T47D (cell line): ENCODE measurements at places on chromosomes 16 and 17.

- no peak for DNase-seq
Observed at GRCh38 chr17:55607731-55608341, 96.6 kb upstream of the SMIM36 start.

DNA sequence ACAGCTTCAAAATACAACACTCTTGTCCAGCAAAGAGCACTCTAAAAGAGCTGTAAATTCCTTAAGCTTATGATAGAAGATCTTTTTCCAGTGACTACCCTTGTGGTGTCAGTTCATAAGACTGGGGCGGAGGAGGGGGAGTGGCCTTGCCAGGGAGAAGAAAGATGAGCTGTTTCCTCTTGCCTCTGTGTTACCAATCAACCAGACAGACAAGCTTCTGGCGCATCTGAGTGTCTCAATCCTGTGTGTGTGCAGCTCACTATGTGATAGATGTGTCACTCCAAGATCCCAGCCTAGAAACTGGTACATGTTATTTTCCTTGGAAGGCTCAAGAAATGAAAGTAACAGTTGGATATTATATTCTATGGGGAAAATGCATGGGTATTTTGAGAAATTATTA lies 167.4 kb upstream of the CACNG3 start:
- no peak for DNase-seq

GRCh38 chr16:7601100-7601499 lies 268.5 kb downstream of the RBFOX1 start:
- no peak for DNase-seq

- DNase-seq: no peak
Observed at GRCh38 chr16:1839554-1839953, 12.5 kb downstream of the FAHD1 start.

GRCh38 chr16:55056585-55057401 lies 126.1 kb downstream of the IRX5 start:
- DNase-seq: no peak

- no peak for DNase-seq
Observed at GRCh38 chr16:29702269-29702668, 23.3 kb downstream of the QPRT start.

GRCh38 chr17:37520174-37520573 lies 30.5 kb downstream of the DUSP14 start:
- no peak for DNase-seq

DNA sequence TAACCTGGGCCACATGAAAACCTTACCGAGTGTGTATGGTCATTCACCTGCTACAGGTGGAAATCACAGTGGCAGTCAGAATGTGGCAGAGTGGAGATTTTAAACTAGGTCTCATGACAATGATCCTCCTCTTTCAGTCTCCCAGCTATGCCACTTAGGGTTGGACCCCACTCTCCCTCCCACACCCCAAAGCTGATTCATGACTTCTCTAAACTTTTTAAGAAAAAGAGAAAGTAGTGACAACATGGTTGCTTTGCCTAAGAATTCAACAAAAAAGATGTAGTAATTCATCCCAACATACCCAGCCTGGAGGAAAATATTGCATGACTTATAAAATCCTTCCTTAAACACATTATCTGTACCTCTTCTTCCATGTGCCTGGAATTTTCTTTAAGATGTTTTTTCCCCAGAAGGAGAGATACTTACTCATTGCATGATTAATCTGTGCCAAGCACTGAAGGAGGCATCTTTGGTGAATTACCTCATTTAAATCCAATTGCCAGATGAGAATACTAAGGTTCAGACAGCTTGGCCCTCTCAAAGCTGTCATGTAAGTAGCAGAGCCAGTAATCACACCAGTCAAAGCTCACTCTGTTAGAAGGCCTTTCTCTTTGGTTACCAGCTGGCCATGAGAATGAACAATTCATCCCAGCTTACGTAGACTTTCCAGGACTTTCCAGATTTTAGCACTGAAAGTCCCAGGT lies 119.9 kb downstream of the COPRS start:
- DNase-seq: no peak

DNA sequence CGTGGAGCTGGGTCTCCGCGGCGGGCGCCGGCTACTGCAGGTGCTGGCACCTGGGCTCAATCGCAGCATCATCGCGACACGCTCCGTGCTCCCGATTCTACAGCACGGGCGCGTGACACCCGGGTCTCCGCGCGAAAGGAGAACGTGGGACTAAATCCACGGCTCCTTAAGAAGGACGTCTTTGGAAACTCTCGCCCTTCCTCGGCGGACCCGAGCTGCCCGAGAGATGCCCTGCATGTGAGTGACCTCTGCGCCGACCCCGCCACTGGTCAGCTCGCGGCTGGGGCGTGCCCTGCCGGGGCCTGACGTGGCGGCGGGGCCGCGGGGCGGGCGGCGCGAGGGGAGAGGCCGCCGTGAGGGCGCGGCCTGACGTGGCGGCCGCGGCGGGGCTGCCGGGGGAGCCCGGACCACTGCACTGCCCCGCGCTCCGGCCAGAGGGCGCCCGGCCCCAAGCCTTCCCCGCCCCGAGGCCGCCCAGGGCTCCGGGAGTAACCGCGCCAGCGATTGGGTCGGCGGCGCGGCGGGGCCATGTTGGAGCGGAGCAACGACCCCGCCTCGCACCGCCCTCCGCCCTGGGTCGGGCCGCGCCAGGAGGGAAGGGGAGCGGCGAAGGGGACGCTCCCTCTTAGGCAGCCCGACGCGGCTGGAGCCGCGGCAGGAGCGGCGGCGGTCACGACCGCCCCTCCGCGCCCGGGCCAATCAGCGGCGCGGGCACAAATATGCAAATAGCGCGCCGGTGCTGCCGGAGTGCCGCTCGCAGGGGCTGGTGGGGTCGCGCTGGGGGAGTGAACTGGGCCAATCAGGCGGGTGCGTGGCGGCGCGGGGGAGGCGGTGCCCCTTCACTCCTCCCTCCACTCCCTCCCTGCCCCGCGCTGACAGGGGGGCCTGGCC lies 75.6 kb downstream of the CHD9 start:
- peak; percentile 95 for DNase-seq

DNA sequence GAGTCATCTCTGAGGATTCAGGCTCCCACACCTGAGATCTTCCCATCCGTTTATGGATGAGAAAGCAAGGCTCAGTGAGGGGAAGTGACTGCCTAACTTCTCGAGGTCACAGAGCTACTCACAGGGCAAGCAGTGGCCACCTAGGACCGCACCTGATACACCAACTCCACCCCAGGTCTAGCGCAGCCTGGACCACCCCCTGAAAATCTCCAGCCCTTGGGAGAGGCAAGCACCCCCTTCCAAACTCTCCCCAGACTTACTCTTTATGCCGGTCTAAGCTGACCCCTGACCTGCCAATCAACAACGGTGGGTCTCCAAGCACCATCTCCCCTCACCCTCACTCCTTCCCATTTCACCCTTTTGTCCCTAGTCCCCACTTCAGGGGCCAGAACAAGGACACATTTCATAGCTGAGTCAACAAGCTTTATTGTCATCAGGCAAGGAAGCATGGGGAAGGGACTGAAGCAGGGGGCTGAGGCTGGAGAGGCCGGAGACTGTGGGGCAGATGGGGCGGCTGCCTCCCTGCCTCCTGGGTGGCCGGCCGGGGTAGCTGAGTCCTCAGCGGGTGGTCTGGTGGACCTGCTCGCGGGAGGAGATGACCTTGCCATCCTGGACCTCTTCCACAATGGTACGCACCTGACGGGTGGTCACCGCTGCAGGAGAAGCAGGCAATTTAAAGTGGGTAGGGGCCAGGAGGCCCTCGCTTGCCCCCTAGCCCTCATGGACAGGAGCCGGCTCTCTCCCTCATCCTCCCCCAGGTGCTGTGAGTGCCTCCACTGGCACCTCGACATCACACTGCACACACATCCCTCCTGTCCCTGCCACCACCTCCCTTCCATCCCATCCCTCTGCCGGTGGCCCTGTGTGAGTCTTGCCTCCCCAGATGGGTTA lies 5.1 kb downstream of the KRT17 start:
- no peak for DNase-seq

- DNase-seq: no peak
Observed at GRCh38 chr16:50351116-50351515, 17.7 kb downstream of the BRD7 start.

GRCh38 chr16:84476401-84476800 lies 28.1 kb downstream of the MEAK7 start:
- no peak for DNase-seq

- DNase-seq: no peak
Observed at GRCh38 chr17:19320876-19321275, 41.6 kb downstream of the B9D1 start.

- no peak for DNase-seq
Observed at GRCh38 chr17:75457047-75457654, 716 bp downstream of the TMEM94 start.

GRCh38 chr17:9232591-9233270 lies 211.4 kb downstream of the NTN1 start:
- DNase-seq: no peak

DNA sequence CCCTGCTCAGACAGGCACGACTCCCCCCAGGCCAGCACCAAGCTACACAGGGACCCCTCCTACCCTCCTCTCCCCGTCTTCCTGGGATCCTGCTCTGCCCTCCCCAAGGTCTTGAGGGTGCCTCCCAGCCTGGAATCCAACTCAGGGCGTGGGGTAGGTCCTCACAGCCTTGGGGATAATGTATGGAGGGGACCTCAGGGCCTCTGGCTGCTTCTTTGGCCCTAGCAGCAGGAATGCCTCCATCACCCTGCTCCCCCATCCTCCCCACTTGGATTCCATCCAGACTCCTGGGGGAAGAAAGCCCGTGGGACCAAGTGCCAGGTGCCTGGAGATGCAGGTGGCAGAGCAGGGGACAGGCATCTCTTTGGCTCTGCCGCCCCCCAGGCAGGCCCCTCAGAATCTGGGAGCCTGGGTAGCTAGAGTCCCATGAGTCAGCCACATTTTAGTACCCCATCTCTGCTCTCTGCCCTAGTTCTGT lies 10.7 kb upstream of the STAC2 start:
- DNase-seq: no peak

GRCh38 chr16:3143189-3143588 lies 8.4 kb downstream of the ZNF213 start:
- DNase-seq: no peak

- no peak for DNase-seq
Observed at GRCh38 chr16:79409978-79410377, 190.6 kb downstream of the MAF start.

DNA sequence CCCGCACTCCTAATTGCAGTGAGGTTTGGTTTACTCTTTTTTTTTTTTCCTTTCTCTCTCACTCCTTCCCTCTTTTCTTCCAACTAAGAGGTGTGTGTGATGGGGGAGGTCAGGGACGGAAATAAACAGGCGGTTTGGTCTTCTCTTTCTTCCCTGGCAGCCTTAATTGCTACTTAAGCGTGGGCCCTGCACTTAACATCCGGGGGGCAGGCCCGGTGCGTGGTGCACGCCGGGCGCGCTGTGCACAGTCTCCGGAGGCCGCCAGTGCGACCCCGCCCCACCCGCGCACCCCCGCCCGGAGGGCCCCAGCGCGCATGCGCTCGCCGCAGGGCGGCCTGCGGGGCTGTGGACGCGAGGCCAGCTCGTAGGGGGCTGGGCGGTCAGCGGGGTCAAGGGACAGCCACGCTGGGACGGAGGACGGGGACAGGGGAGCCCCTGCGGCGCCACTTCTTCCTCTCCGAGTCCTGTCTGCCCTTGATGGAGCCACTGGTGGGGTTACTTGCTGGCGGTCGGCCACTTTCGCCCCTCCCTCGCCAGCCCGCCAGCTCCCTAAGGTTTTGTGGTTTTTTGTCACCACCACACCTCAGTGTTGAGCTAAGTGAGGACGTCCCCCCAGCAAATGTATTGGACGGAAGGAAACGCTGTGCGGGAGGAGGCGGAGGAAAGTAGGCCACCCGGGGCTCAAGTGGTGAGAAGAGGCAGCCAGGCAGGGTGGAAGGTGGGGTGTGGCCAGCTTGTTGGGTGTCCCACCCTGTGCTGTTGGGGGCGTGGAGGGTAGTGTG lies 120.9 kb downstream of the MRM1 start:
- DNase-seq: no peak
